Stimulated activated CD4-positive, alpha-beta T cell treated with anti-CD3 and anti-CD28 coated beads, Interleukin-2, amount 100 ng/mL, for 24 hours (primary cell): ENCODE measurements at places on chromosomes 6 and 20.

- no peak for DNase-seq
These were observed 180.7 kb downstream of the EPHA7 start for GRCh38 chr6:93238632-93239031.

- no peak for DNase-seq
These were observed 990.9 kb downstream of the EPHA7 start for GRCh38 chr6:92428448-92428847.

DNA sequence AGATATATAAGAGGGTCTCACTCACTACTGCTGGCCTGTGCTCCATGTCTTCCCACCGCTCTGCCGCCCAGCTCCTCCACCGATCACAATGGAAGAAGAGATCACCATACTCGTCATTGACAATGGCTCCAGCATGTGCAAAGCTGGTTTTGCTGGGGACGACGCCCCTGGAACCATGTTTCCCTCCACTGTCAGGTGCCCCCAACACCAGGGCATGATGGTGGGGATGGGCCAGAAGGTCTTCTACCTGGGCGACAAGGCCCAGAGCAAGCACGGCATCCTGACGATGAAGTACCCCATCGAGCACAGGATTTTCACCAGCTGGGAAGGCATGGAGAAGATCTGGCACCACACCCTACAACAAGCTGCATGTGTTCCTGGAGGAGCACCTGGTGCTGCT is 24.3 kb downstream of the TMEM74B start:
- no peak for DNase-seq

GRCh38 chr6:40923326-40923725 is 115.7 kb downstream of the UNC5CL start:
- no peak for DNase-seq

GRCh38 chr20:45592574-45593189 is 13.6 kb upstream of the WFDC8 start:
- DNase-seq = peak; percentile 19

DNA sequence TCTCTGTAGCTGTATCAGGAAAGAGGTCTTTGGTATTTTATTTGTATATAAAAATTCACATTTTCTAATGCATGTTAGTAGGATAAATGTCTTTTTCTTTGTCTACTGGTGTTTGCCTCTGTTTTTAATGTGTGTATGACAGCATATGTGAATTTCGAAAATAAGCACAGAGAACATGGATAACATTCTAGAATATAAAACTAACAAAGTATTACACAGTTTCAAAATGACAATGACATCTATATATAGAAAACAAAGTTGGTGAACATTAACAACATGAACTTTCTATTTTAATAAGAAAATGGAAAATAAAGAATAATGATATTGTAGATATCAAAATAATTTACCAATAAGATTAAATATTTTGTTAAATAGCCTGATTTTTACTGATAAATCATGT is 608.0 kb downstream of the COL12A1 start:
- no peak for DNase-seq

GRCh38 chr6:79143320-79143898 is 65.4 kb upstream of the PHIP start:
- DNase-seq = no peak

DNA sequence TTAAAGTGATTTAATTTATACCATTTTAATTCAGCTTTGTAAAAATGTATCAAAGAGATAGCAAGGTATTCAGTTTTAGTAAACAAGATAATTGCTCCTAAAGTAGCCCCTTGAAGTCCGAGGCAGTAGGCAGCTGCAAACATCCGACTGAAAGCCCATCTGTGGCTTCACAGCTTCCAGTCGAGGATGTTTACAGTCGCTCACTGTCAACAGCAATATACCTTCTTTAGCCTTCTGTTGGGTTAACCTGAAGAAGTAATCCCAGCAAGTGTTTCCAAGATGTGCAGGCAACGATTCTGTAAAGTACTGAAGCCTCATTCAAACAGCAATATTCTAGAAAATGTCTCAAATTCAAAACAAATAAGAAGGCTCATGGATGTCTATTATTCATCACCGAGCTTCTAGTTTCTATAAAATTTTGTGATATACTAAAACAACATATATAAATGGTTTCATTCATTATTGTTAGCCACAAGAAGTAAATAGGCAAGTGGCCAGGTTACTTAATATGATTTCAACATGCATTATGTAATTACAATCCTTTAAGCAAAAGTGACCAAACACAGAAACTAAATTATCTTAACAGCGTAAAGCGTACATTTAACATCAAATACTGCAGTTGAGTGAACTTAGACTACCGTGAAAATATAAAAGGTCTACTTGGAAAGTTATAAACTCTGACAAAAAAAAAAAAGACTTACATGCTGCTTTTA is 115.0 kb downstream of the OGFRL1 start:
- DNase-seq = no peak

- DNase-seq = no peak
These were observed 176.4 kb downstream of the LY86 start for GRCh38 chr6:6764764-6765434.

- no peak for DNase-seq
These were observed 204.2 kb downstream of the GRIK2 start for GRCh38 chr6:101597693-101598092.

- DNase-seq = no peak
These were observed 434.1 kb downstream of the RFPL4B start for GRCh38 chr6:112781241-112781640.

DNA sequence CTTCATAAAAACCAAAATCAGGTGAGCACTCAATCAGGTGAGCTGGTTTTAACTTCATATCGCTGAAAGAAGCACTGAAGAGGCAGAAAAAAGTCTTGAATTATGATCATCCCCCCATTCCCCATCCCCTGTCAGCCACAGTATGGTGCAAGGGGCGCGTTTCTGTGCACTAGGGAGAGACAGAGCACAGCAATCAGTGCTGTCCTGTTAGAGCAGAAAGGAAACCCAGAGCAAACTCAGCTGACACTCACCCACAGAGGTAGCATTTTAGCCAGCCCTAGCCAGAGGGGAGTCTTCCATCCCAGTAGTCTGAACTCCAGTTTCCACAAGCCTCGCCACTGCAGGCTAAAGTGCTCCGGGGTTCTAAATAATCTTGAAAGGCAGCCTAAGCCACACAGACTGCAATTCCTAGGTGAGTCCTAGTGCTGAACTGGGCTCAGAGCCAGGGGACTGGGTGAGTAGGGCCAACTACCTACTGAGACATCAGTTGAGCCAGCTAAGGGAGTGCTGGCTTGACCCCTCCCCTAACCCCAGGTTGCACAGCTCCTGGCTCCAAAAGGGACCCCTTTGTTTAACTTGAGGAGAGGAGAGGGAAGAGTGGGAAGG is 1352.6 kb upstream of the GJE1 start:
- DNase-seq = no peak

- no peak for DNase-seq
These were observed 1.9 kb downstream of the NCOA7 start for GRCh38 chr6:125792680-125793079.
